ENCODE measurements at places on chromosomes 12 and 14.
A peak's percentile ranks its signal among the peaks of the same experiment; 100 is the strongest.

DNA sequence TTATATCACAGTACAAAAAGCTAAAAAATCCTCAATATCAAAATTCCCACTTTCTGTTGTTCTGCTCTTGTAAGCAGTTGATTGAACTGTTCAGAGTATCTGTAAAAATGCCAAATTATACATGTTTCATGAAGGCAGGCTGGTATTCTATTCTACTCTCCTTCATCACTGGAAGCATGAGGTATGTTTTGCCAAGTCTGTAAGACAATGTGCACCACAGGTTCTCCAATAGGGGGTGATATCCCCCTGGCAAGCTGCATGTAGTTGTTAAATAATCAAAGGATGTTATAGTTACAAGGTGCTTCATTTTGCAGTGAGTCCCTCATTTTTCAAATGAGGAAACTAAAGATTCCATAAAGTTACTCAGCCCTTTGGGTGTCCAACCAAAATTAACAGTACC is 15.1 kb upstream of the NEK9 start:
- DNase-seq, result peak; percentile 12

GRCh38 chr14:95645389-95645996 is 40.7 kb upstream of the TCL1B start:
- DNase-seq, result no peak

DNA sequence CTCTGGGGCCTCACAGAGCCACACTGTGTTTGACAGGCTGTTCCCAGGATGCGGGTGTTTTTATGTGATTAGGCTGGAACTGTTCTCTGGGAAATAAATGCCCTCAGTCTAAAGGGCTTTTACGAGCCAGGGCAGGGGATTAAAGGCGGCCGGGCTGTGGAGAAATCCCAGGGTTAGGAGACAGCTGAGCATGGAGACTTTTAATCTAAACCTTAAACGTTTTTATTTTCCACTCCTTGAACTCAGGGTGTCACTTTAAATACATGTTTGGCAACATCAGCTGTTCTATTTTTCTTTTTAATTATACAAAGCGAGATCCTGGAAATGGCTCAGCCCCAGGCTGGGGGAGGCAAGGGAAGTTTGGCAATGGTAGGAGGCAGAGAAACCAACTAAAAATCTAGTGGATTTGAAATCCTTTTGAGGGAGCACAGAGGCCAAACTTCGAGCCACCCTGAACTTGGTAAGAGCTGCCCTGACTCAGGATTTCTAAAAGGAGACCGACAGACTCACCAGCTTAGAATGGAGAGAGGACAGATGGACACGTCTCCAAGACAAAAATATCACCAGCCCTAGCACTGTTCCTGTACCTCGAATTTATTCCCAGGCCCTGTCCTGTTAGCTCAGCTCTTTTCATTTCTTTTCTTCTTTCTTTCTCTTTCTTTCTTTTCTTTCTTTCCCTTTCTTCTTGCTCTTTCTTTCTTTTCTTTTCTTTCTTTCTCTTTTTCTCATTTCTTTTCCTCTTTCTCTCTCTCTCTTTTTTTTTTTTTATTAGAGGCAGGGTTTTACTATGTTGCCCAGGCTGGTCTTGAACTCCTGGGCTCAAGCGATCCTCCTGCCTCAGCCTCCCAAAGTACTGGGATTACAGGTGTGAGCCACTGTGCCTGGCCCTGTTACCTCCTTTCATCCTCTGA is 15.8 kb upstream of the ORAI1 start:
- no peak for DNase-seq

GRCh38 chr14:65976761-65977404 is 509.3 kb upstream of the CCDC196 start:
- DNase-seq, result peak; percentile 63
